ENCODE measurements at places on chromosomes 13 and 19.

DNA sequence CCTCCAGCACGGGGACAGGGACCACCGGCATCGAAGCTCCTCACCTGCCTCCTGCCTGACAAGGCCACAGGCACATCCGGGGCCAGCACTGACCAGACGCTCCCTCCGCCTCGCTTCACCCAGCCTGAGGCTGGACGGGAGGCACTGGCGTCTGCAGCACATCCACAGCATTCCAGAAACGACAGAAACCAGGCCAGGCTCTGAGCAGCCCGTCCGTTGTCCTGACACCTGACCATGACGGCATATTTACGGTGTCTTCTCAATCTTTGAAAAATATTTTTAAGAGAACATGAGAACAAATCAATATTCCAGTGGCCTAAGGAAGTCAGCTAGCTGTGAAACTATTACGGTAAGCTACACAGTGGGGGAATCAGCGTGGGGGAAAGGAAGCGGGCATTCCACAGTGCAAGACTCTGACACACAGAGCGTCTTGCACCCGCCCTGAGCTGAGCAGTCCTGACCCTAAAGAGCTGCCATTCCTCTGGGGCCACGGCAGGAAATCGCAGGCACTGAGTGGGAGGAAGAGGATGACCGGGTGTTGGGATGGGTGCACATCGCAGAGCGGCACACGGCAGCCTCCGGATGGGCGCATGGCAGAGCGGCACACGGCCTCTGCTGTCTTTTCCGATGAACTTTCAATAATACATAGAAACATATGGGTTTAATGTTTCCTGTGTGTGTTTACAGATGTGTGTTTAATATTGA lies 26.8 kb downstream of the RASA3 start:
- DNase-seq: no peak

- DNase-seq: no peak
Measured at GRCh38 chr13:66665991-66666390, 564.1 kb downstream of the PCDH9 start.

DNA sequence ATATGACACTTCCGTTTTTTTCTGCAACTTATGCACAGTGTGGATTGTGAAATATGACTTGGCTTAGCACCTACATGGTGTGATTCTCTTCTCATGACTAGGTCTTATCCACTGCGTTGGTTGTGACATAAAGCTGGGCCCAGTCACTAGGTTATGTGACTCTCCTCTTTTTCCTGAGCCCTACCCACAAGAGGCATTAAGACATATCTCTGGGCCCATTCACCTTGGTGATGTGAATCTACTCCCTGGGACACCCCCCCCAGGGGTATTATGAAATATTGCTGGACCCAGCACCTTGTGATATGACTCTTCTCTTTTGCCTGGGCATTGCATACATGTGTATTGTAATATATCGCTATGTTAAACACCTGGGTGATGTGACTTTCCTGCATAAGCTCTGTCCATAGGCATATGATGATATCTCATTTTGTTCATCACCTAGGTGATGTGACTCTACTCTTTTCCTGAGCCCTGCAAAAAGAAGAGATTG lies 85.8 kb upstream of the ZNF43 start:
- no peak for DNase-seq

- DNase-seq: no peak
Measured at GRCh38 chr13:97422118-97423054, 11.6 kb upstream of the RAP2A start.

DNA sequence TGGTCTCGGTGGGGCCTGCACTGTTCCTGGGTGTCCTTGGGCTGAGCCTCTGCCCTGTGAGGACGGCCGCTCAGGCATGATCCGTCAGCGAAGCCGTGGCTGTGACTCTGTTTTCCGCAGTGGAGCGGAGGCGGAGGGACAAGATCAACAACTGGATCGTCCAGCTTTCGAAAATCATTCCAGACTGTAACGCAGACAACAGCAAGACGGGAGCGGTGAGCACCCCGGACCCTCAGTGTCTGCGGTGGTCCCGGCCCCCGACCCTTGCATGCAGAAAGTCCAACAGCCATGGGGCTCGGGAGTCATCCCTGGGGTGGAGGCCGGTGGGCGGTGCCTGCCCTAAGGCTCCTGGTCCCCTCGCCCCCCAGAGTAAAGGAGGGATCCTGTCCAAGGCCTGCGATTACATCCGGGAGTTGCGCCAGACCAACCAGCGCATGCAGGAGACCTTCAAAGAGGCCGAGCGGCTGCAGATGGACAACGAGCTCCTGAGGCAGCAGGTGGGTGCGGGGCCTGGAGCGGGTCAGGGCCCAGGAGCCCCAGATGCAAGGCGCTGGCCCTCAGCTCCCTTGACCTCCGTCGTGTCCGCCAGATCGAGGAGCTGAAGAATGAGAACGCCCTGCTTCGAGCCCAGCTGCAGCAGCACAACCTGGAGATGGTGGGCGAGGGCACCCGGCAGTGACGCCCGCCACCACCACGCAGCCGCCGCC lies 3.6 kb upstream of the HAMP start:
- DNase-seq: no peak
